Karpas-422 (cell line): ENCODE measurements at places on chromosomes 7 and 10. TPM values are rescaled to one million over a fixed set of nuclear protein-coding genes. Genes with fewer than 3 reads are reported as not detected.

GRCh38 chr7:106346678-106347217 is 62.0 kb upstream of the NAMPT start:
- no peak overlapping the region for H3K4me3 ChIP-seq
- H3K36me3 ChIP-seq, result no peaks in the 10 kb centered on the region
- H3K4me1 ChIP-seq, result peaks cover 3% of the 10 kb centered on the region
- no peak for DNase-seq

DNA sequence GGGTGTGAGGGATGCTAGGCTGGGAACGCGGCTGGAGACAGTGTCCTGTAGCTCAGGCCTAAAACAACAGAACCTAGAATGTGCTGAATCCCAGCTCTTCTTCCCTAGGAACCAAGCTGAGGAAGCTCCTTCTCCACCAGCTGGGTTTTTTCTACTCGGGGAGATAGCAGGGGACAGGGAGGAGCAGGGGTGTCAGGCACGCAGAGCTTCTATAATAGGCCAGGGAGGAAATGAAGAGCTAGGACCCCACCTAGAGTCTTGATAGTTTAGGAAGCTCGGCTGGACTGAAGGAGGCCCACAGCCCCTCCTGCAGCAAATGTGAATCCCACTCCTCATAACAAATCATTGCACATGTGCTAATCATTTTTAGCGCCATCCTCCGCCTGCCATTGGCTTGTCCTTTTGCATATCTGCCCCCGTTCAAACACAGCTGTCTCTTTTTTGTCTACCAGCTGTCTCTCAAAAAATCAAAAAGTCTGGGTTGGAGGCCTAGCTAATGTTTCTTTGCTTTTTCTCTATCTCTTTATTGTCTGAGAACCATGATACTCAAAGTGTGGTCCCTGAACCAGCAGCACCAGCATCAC is 24.1 kb upstream of the FAM180A start:
- no peak for DNase-seq
- H3K36me3 ChIP-seq, result no peaks in the 10 kb centered on the region
- H3K27me3 ChIP-seq, result no peaks in the 10 kb centered on the region
- no peak overlapping the region for H3K27ac ChIP-seq
- no peaks in the 10 kb centered on the region for H3K4me1 ChIP-seq
- H3K4me3 ChIP-seq, result no peak overlapping the region

- no peaks in the 10 kb centered on the region for H3K36me3 ChIP-seq
- no peak overlapping the region for H3K27ac ChIP-seq
- no peaks in the 10 kb centered on the region for H3K4me1 ChIP-seq
- DNase-seq, result no peak
Measured at GRCh38 chr7:134477954-134478353, 19.1 kb upstream of the AKR1B1 start.

- peak; percentile 45 for DNase-seq
- no peak overlapping the region for H3K4me3 ChIP-seq
- H3K27me3 ChIP-seq, result no peaks in the 10 kb centered on the region
Measured at GRCh38 chr10:118669020-118669791, 73.8 kb upstream of the PRLHR start.

DNA sequence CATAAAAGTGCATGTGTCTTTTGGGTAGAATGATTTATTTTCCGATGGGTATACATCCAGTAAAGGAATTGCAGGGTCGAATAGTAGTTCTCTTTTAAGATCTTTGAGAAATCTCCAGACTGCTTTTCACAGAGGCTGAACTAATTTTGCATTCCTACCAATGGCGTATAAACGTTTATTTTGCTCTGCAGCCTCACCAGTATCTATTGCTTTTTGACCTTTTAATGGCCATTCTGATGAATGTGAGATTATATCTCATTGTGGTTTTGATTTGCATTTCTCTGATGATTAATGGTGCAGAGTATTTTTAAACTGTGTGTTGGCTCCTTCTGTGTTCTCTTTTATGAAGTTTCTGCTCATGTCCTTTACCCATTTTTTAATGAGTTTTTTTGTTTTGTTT is 1020.1 kb downstream of the NXPH1 start:
- no peak overlapping the region for H3K4me3 ChIP-seq
- no peaks in the 10 kb centered on the region for H3K27me3 ChIP-seq
- no peak overlapping the region for H3K27ac ChIP-seq
- H3K4me1 ChIP-seq, result no peaks in the 10 kb centered on the region
- no peaks in the 10 kb centered on the region for H3K36me3 ChIP-seq

DNA sequence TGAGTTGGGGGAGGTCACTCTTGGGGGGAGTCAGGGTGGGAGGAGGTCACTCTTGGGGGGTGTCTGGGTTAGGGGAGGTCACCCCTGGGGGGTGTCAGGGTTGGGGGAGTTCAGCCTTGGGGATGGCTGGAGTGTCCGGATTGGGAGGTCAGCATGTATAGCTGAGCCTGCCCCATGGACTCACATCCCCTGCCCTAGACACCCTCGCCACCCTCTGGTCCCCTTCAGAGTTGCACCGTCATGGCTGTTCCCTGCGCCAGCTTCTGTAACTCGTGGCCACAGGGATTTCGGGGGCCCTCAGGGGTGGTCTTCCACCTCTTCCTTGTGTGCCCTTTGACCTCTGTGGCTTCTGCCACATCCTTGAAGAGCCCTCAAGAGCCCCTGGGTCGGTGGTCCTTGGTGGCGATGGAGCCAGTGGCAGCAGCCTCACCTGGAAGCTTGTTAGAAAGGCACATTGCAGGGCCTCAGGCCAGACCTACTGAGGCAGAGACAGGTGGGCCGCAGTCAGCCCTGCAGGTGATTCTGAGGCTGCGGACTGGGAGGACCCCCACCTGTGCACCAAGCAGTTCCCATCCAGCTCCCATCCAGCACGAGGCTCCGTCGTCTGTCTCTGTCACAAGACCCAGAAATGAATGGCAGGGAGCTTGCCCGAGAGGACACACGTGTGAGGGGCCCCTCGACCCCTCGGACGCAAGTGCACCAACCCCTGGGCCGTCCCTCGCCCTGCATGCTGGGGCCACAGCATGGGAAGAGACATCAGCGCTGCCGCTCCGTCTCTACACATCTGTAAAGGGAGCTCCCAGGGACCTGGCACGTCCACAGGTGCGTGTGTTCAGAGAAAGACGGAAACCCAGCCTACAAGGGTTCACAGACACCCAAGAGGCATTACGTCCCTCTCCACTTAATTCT is 44.7 kb upstream of the SUN1 start:
- no peaks in the 10 kb centered on the region for H3K27me3 ChIP-seq
- H3K4me3 ChIP-seq, result no peak overlapping the region
- no peak overlapping the region for H3K27ac ChIP-seq
- no peaks in the 10 kb centered on the region for H3K4me1 ChIP-seq

DNA sequence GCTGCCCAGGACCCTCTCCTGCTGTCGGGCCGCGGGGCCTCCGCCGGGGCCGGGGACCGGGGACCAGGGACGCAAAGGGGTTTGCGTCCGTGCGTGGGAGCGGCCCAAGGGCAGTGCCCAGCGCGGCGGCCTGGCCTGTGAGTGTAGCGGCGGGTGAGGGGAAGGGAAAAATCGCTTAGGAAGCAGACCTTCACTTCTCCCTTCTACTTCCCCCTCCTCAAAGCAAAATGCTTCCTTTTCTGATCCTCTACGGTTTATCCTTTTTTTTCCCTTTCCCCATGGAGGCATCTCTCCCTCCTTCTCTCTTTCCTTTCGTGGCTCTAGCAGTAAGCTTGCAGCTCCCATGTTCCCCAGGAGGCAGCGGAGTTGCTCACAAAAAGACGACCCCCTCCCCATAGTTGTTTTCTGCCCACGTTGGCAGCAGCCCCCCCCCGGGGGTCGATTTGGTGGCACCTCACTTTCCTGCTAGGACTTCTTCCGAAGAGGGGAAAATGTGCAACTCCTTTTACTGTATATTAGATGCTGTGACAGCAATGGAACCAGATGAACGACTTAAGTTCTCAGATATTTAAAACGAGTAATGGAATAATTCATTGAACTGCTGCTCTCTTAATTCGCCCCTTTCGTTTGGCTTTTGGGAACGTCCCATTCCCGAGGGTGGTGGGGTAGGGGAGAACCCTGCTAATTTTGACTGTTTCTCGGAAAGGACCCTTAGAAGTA is 724 bp downstream of the CAPZA2 start:
- H3K4me3 ChIP-seq, result peak overlapping the region; percentile 77
- DNase-seq, result peak; percentile 50
- no peaks in the 10 kb centered on the region for H3K27me3 ChIP-seq
- peaks cover 26% of the 10 kb centered on the region for H3K4me1 ChIP-seq
- no peaks in the 10 kb centered on the region for H3K36me3 ChIP-seq
- H3K27ac ChIP-seq, result peak overlapping the region; percentile 63

DNA sequence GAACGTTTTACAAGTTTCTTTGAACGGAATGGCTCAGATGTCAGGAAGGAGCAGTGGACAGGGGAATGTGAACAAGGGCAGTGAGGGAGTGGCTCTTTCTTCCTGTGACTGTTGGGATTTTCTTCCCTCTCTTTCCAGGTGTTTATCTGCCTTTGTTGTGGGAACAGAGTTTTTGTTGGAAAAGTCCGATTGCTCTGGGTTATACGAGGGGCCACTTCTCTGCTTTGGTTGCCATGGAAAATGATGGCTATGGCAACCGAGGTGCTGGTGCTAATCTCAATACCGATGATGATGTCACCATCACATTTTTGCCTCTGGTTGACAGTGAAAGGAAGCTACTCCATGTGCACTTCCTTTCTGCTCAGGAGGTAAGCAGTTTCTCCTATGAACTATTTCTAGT is 41.4 kb downstream of the ZRANB1 start:
- H3K4me1 ChIP-seq, result no peaks in the 10 kb centered on the region
- H3K27me3 ChIP-seq, result no peaks in the 10 kb centered on the region
- no peak overlapping the region for H3K4me3 ChIP-seq
- peaks cover 15% of the 10 kb centered on the region; the same call in 1 of the 2 replicates for H3K36me3 ChIP-seq
- DNase-seq, result no peak

DNA sequence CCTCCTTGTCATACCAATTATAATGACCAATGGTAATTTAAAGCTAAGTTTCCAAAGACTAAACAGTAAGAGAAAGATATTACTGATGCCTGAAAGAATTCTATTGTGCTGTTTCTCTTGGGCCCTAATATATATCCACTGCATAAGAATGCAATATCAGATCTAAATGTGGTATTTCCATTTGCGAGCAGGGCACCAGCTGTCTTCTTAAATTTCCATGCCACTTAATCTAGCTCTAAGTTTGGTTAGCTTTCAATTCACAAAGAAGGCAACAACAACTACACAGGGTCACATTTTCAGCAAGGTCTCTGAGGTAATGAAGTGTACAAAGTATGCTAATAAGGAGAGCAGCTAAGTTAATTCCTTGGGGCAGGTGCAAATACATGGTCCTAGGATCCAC is 315.7 kb downstream of the GPR37 start:
- H3K27ac ChIP-seq, result no peak overlapping the region
- no peak overlapping the region for H3K4me3 ChIP-seq
- no peaks in the 10 kb centered on the region for H3K27me3 ChIP-seq
- DNase-seq, result no peak
- H3K36me3 ChIP-seq, result no peaks in the 10 kb centered on the region

DNA sequence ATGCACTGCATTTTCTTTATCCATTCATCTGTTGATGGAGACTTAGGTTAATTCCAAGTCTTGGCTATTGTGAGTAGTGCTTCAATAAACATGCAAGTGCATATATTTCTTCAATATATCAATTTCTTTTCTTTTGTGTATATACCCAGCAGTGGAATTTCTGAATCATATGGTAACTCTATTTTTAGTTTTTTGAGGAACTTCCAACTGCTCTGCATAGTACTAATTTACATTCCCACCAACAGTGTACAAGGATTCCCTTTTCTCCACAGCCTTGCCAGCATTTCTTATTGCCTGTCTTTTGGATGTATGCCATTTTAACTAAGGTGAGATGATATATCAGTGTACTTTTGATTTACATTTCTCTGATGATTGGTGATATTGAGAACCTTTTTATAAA is 145.2 kb downstream of the LYZL1 start:
- no peak overlapping the region for H3K27ac ChIP-seq
- no peak for DNase-seq
- H3K4me3 ChIP-seq, result no peak overlapping the region
- no peaks in the 10 kb centered on the region for H3K27me3 ChIP-seq

GRCh38 chr7:30238721-30239441 is 45.5 kb upstream of the ZNRF2 start:
- H3K27ac ChIP-seq, result peak overlapping the region; percentile 100
- DNase-seq, result peak; percentile 94
- no peaks in the 10 kb centered on the region for H3K36me3 ChIP-seq
- no peaks in the 10 kb centered on the region for H3K27me3 ChIP-seq
- H3K4me1 ChIP-seq, result peaks cover 75% of the 10 kb centered on the region

GRCh38 chr10:128877141-128877540 is 589.9 kb upstream of the MGMT start:
- H3K4me3 ChIP-seq, result no peak overlapping the region
- H3K36me3 ChIP-seq, result no peaks in the 10 kb centered on the region
- no peaks in the 10 kb centered on the region for H3K27me3 ChIP-seq
- DNase-seq, result no peak
- H3K4me1 ChIP-seq, result no peaks in the 10 kb centered on the region

DNA sequence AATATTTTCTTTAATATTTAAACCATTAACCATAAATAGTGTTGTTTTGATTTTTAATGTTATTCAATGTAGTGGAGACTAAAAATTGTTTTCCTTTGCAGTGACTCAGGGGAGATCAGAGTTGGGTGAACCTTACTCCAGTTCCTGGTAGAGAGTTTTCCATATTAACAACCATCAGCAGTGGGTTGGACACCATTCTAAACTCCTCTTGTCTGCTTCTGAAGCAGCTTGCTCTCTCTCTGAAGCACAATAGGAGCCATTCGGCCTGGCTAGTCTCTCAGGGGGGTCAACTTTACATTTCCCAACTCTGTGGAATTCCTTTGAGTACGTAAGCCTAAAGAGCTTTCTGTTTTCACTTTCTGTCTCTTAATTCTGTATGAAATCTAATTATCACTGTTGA is 9.4 kb upstream of the NRG3 start:
- H3K4me3 ChIP-seq, result no peak overlapping the region
- no peak overlapping the region for H3K27ac ChIP-seq
- DNase-seq, result no peak
- H3K27me3 ChIP-seq, result no peaks in the 10 kb centered on the region

GRCh38 chr10:77500754-77501151 is 136.9 kb downstream of the KCNMA1 start:
- peaks cover 36% of the 10 kb centered on the region for H3K4me1 ChIP-seq
- no peak overlapping the region for H3K4me3 ChIP-seq
- no peak overlapping the region for H3K27ac ChIP-seq
- DNase-seq, result no peak

- DNase-seq, result no peak
- H3K36me3 ChIP-seq, result no peaks in the 10 kb centered on the region
- no peaks in the 10 kb centered on the region for H3K4me1 ChIP-seq
- no peak overlapping the region for H3K4me3 ChIP-seq
- no peak overlapping the region for H3K27ac ChIP-seq
Measured at GRCh38 chr7:21603462-21603861, 60.6 kb downstream of the DNAH11 start.

The CCL24 gene
- not detected in 2 replicates for total RNA-seq

The AP5Z1 gene
- 14.5 and 41.1 TPM in 2 replicates for total RNA-seq

The CBX3 gene
- 111 and 168 TPM in 2 replicates for total RNA-seq

The ZNF92 gene
- 11.9 and 38.2 TPM in 2 replicates for total RNA-seq

The BEND7 gene
- total RNA-seq, result not detected in 2 replicates

The MEOX2 gene
- total RNA-seq, result not detected in 2 replicates

The CALHM2 gene
- total RNA-seq, result 2.6 TPM in 1 of 2 replicates, not detected in the other
